Tracheal epithelial cell (primary cell): ENCODE measurements at places on chromosomes 3 and 15. TPM values are rescaled to one million over a fixed set of nuclear protein-coding genes. Genes with fewer than 3 reads are reported as not detected.

DPPA2 gene
- not detected in 2 replicates for total RNA-seq

SMCO1 gene
- total RNA-seq = 0.24 TPM in 1 of 2 replicates, not detected in the other

ALDH1L1 gene
- 0.72 and 5.5 TPM in 2 replicates for total RNA-seq

ACAA1 gene
- 20.9 and 26.7 TPM in 2 replicates for total RNA-seq

HYAL1 gene
- total RNA-seq = 4.8 and 6.6 TPM in 2 replicates

CTNNB1 gene
- total RNA-seq = 860 and 2,127 TPM in 2 replicates

CSPG4 gene
- 2.1 and 22.7 TPM in 2 replicates for total RNA-seq

PDZRN3 gene
- total RNA-seq = 0.24 TPM in 1 of 2 replicates, not detected in the other

SAMD7 gene
- total RNA-seq = not detected in 2 replicates

SEC11A gene
- total RNA-seq = 164 and 172 TPM in 2 replicates

OR5H14 gene
- total RNA-seq = not detected in 2 replicates

GABRA5 gene
- not detected in 2 replicates for total RNA-seq

NEK4 gene
- total RNA-seq = 20.5 and 24.7 TPM in 2 replicates

GADL1 gene
- not detected in 2 replicates for total RNA-seq

THSD4 gene
- 9.0 and 23.1 TPM in 2 replicates for total RNA-seq

NMD3 gene
- total RNA-seq = 115 and 147 TPM in 2 replicates
